ENCODE measurements at places on chromosomes 12 and 14.

GRCh38 chr14:59343585-59343984, 121.6 kb downstream of the GPR135 start:
- DNase-seq: no peak

- DNase-seq: no peak
Observed at GRCh38 chr12:85979641-85980040, 105.5 kb downstream of the NTS start.

GRCh38 chr12:108629824-108630476, 3.7 kb downstream of the SELPLG start:
- peak; percentile 49 for DNase-seq

DNA sequence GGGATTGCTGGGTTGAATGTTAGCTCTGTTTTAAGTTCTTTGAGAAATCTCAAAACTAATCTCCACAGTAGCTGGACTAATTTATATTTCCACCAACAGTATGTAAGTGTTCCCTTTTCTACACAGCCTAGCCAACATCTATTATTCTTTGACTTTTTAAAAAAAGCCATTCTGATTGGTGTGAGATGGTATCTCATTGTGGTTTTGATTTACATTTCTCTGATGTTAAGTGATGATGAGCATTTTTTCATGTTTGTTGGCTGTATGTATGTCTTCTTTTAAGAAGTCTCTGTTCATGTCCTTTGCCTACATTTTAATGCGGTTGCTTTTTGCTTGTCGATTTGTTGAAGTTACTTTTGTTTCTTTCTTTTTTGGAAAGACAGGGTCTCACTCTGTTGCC, 301.1 kb upstream of the OR4E1 start:
- no peak for DNase-seq

GRCh38 chr12:115687094-115687493, 590.4 kb downstream of the MED13L start:
- no peak for DNase-seq

- no peak for DNase-seq
Observed at GRCh38 chr14:95814363-95815225, 62.0 kb upstream of the TUNAR start.

DNA sequence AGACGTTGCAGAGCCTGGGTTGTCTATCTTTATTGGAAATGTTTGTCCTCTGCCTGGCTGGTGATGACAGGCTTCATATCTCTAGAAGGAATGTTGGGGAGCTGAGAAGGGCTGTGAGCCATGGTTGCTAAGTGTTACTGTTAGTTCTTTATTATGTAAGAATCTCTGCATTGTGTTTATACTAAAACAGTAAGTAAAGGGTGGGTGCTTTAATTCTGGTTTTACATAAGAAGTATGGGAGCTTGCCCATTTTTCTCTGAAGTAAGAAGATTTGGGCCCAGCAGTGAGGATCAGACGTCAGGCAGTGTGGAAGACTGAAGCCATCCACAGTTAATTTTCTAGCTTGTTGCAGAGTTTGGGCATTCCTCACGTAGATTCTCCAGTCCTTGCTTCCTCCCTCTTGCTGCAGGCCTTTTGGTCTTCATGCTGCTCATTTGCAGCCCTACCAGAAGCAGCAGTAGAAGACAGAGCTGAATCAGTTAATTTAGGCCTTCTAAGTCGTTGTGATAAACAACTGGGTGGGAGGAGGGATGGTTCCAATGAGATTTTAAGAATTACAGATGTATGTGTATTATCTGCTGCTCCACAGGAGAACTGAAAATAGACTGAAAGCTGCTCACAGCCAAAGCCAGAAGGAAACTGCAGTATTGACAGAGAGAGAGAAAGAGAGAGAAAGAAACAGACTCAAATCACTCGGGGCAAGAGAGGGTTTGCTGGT, 21.4 kb downstream of the WNT5B start:
- DNase-seq: no peak

GRCh38 chr14:103879570-103880347, 32.4 kb upstream of the PPP1R13B start:
- DNase-seq: no peak

DNA sequence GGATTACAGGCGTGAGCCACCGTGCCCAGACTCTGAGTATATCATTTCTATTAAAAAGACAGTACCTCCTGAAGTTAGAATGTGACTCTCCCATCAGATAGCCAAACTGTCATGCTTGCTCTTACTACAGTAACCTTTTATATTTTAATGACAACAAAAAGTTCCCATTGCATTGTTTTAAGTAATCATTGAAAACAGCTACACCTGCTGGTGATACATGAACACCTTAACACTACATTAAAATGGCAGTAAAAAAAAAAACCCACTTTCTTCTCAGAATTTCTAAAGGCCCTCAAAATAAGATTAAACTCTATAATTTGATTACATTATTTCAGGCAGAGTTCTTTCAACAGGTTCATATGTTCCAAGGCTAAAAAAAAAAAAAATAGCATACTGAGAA, 76.7 kb downstream of the SH2B3 start:
- DNase-seq: no peak

DNA sequence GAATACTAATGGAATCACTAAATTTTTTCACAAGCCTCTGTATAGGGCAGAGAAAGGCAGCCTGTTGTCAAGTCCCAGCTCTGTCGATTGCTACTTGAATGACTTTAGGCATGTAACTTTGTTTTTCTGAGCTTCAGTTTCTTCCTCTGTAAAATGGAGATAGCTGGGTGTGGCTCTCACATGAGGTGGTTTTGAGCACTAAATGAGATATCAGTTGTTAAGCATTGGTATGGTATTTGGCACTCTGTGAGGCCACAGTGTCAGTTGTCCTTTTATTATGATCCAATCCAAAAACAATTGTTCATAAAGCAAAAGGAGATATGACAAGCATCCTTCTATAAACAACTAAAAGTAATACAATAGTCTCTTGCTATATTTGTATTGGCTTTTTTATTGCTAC, 120.6 kb downstream of the DUSP6 start:
- no peak for DNase-seq
